ENCODE measurements at places on chromosomes 11 and 22.
A peak's percentile ranks its signal among the peaks of the same experiment; 100 is the strongest.

DNA sequence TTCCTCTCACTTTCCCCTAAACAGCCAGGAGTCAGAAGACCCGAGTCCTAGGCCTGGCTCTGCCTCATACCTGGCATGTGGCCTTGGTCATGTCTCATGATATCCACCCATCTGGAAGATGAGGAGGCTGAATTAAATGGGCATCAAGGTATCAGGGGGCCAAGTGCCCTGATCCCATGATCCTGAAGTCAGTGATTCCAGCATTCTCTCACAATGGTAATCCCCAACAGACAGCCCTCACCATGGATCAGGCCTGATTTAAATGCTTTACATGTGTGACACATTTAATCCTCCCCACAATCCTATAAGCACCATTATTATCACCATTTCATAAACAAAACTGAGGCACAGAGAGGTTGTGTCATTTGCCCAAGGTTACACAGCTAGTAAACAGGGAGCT is 70.0 kb downstream of the PDE2A start:
- no peak for DNase-seq

- peak; percentile 42 for DNase-seq
Observed at GRCh38 chr11:662689-663274, 25.7 kb downstream of the DRD4 start.

DNA sequence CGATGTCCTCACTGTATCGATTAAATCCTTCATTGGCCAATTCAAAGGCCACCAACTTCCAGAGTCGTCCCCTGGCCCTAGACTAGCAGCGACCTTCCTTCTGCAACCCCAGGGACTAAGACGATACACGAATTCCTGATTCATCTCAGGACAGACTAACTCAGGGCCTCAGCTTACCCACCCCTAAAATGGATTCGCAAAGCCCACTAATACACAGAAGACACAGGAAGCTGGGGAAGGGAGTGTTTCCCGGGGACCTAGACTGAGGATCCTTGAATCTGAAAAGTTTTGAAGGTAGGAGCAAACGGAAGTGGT is 509 bp downstream of the LAMTOR1 start:
- DNase-seq, result no peak

GRCh38 chr22:37968452-37969251 is 15.2 kb downstream of the POLR2F start:
- no peak for DNase-seq

GRCh38 chr22:39560127-39560526 is 10.4 kb upstream of the CACNA1I start:
- no peak for DNase-seq

- no peak for DNase-seq
Observed at GRCh38 chr22:38403812-38404211, 51.2 kb downstream of the KCNJ4 start.

DNA sequence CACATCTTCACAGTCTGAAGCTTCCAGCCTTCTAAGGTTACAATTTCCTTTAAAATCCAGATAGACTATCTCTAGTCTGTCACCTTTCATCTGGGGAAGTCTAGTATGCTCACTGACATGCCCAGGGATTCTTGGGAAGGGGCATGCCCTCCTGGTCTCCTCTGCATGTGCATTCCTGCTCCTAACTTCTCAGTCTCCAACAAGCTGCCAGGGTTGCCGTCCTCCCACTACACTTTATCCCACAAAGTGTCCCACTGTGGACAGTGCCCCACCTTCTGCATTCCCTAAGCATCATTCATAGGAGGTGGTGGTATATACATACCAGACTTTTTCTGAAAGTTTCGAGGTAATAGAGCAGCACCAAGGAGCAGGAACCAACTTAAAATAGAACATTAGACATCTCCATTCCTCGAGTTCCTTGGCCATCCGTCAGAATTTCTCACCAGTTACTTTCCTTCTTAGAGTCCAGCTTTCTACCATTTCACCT is 28.7 kb downstream of the EIF3F start:
- DNase-seq, result no peak

DNA sequence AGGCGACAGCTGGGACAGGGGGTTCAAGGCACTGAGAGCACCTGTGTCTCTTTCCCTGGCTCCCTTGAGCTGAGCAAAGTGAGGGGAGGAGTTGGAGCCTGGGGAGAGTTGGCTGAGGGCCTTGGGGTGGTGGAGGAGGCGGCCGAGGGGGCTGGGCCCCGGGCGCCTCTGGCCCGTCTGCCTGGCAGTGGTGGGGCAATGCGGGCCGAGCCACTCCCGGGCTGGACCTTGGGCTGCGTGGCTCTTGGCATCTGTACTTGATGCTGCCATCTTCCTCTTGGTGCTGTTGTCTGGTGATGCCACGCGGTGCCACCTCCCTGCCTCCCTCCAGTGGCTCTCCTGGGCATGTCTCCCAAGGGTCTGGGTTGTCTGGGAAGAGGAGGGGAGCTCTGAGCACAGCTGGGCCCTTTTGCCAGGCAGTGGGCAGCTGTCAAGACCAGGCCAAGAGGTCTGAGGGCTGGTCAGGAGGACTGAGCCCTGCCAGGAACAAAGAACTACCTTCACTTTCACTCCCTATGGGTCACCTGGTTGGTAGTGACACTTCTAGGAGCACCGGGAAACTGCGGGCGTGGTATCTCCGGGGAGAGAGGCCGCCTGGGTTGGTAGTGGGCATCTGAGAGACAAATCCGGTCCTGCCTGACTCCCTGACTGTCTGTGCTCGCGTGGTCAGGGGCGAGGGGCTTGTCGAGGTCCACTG is 1.3 kb downstream of the GRIK4 start:
- no peak for DNase-seq

- no peak for DNase-seq
Observed at GRCh38 chr11:11841116-11841722, 553 bp upstream of the USP47 start.

- no peak for DNase-seq
Observed at GRCh38 chr11:74532501-74533246, 39.1 kb upstream of the LIPT2 start.

DNA sequence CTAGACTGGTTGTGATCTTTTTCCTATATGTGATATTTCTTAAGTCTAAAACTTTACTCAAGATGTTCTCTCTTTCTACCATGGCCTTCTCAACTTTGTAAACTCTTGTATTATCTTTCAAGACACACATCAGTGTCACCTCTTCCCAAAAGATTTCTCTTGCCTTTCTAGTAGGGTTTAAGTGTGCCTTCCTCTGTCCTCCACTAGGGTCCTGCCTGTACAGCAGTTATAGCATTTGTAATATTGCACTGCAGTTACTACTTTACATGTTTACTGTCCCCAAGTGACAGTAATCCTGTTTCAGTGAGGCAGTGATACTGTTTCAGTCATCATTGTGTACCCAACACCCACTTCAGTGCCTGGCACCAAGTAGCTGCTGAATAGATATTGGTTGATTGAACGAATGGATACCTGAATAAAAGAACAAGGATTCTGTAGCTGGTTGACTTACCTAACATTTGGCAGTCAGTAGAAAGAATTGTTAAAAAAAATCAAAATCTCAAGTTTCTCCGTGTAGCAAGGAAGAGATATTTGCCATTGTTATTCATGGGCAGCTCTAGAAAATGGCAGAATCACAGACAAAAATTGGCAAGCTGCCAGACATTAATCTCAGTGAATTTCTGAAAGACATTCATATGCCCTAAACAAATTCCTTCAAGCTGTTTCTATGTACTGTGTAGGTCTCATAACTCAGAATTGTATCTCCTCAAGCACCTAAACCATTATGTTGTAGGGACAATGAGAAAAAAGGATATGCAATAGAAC is 79.4 kb downstream of the RBMXL2 start:
- DNase-seq, result no peak

DNA sequence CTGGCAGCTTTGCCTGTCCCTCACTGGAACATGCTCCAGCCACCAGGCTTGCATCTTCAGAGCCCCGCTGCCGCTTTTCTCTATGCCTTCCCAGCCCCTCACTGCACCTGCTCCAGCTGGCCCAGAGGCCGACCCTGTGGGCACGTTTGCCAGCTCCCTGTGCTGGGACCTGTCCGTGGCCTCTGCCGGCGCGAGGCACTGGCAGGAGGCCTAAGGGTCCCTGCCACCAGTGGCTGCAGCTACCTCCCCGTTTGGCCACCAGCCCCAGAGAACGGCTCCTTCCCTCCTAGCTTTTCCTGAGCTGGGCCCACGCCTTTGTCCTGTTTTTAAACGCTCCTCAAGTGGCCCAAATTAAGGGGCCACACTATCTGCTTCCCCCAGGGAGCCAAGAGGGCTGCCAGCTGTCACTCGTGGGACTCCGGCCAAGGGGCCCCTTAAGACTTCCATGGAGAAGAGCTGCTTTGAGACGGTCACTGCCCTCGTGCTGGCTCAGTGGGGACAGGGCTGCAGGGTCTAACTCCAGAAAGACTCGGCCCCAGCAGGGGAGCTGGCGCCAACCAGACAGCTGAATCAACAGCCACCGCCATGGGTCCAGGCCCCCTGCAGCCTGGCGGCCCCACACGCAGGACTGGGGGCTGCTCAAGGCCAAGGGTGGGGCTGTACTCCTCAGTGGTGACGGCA is 24.6 kb upstream of the WNT7B start:
- no peak for DNase-seq

DNA sequence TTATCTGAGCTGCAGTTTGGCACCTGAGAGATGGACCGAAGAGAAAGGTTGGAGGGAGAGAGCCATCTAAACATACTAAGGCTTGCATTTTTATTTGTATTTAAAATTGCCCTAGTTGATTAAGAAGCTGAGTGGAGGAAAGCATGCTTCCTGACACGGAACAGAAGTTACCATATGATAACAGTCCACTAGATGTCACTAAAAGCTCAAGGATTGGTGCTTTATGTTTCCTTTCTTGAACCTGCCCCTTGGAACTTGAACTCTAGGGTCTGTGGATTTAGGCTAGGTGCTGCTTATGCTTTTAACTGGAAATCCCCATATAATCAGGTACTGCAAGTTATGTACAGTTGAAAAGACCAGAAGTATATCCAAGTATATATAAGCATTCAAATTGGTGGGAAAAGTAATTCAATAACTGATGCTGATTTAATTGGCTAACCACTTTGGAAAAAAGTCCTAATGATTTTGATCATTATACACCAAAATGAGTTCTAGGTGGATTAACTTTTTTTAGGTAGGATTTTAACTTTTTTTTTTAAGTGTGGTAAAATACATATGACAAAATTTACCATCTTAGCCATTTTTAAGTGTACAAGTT is 9.5 kb downstream of the RBMXL2 start:
- DNase-seq, result no peak

DNA sequence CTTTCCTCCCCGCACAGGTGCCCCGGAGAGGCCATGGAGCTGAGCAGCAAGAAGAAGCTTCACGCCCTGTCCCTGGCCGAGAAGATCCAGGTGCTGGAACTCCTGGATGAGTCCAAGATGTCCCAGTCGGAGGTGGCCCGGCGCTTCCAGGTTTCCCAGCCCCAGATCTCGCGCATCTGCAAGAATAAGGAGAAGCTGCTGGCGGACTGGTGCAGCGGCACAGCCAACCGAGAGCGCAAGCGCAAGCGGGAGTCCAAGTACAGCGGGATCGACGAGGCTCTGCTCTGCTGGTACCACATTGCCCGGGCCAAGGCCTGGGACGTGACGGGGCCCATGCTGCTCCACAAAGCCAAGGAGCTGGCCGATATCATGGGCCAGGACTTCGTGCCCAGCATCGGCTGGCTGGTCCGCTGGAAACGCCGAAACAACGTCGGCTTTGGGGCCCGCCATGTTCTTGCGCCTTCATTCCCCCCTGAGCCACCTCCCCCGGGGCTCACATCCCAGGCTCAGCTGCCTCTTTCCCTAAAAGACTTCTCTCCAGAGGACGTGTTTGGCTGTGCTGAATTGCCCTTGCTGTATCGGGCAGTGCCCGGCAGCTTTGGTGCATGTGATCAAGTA is 1.3 kb downstream of the TIGD3 start:
- DNase-seq, result no peak

GRCh38 chr22:39176143-39176713 is 23.7 kb upstream of the CBX7 start:
- no peak for DNase-seq

- DNase-seq, result no peak
Observed at GRCh38 chr11:102853956-102854355, 10.5 kb upstream of the MMP3 start.

GRCh38 chr22:35605851-35606481 is 11.2 kb downstream of the MB start:
- no peak for DNase-seq

DNA sequence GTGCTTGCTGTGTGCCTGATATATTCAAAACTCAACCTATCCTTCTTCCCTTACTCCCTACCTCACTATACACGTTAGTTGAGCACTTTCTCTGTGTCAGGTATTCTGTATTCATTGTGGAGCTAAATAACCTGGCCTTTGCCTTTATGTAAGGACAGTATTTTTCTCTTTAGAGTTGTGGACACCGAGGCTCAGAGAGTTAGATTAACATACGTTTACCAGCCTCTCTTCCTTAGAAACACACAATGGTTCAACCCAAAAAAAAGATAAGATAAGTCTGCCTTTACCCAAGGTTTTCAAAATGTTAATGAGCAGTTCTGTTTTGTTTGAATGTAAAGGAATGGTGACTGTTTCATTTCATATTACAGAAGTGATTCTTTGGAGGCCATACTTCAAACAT is 45.0 kb downstream of the CBL start:
- DNase-seq, result no peak

GRCh38 chr11:134338654-134339053 is 6.9 kb downstream of the GLB1L2 start:
- no peak for DNase-seq

GRCh38 chr11:70183483-70184176 is 19.5 kb upstream of the FADD start:
- no peak for DNase-seq

DNA sequence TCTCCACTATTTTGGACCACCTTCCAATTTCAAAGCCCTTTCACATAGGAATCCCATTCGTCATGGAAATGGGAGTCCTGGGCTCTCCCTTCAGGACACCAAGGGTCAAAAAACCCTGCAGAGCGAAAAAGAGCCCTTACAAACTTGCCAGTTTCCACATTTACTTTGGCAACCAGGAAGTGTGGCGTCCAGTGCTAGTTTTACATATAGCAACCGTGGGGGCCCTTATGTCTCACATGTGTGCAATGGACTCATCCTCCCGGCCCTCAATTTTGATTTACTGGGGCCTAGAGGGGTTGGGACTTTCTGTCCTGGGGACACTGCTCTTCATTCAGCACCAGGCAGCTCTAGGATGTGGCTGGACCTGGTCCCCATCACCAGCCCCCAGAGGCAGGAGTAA is 33.7 kb downstream of the DAGLA start:
- no peak for DNase-seq
